ENCODE measurements at places on chromosomes 4 and X. TPM values are rescaled to one million over a fixed set of nuclear protein-coding genes. Genes with fewer than 3 reads are reported as not detected.

Gene TGIF2LX
- total RNA-seq = not detected

Gene HTN1
- total RNA-seq = not detected

Gene PARM1
- total RNA-seq = 3.0 TPM

Gene SMIM14
- 54.3 TPM for total RNA-seq

Gene AVPR2
- not detected for total RNA-seq

Gene RTL3
- 0.07 TPM for total RNA-seq

Gene PIR
- total RNA-seq = 14.0 TPM

Gene CAPN6
- total RNA-seq = 0.07 TPM

Gene CNKSR2
- total RNA-seq = 0.66 TPM

Gene REPS2
- 0.72 TPM for total RNA-seq

Gene C4orf50
- not detected for total RNA-seq
